ENCODE measurements at places on chromosomes 4 and X.

GRCh38 chr4:6694177-6694901, 661 bp downstream of the S100P start:
- no peak for DNase-seq

GRCh38 chr4:41024556-41025491, 189.5 kb downstream of the APBB2 start:
- DNase-seq, result no peak

- DNase-seq, result no peak
These were observed 472.0 kb downstream of the ARAP2 start for GRCh38 chr4:35772291-35772690.

DNA sequence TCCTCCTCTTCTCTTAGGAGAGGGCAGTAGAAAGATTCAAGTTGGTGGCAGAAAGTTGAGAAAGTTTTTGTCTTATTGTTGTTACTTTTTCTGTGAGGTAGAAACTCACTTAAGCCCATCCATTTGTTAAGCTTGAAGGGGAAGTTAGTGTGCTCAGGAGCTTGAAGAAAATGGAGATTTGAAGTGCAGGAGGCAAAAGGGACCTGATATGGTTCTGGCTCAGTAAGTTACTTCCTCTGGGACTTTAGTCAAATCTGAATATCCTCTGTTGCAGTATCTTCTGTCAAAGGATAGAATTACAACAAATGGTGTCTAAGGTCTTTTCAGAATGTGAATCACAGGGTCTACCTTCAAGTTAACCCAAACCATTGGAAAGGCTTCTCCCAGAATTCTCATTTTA, 46.2 kb downstream of the CXCL13 start:
- DNase-seq, result no peak

DNA sequence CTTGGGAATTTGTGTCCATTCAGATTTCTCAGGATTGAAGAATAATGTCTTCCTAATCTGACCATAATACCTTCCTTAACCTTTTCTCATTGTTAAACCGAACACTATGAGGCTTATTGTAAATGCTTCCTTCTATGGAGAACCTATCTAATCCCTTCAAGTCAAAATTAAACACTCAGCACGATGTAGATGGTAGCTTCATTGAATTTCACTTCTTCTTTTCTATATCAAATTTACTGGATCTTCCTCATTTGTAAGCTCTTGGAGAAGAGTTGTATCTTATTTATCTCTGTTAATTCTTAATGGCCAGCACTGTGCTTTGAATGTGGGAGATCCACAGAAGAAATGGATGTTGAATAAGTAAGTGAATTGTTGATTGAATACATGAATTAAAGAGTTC, 109.0 kb upstream of the RAPGEF2 start:
- DNase-seq, result no peak

- no peak for DNase-seq
These were observed 714.4 kb downstream of the GLUD2 start for GRCh38 chrX:121761845-121762244.

GRCh38 chr4:121712001-121712651, 15.3 kb upstream of the ANXA5 start:
- no peak for DNase-seq

DNA sequence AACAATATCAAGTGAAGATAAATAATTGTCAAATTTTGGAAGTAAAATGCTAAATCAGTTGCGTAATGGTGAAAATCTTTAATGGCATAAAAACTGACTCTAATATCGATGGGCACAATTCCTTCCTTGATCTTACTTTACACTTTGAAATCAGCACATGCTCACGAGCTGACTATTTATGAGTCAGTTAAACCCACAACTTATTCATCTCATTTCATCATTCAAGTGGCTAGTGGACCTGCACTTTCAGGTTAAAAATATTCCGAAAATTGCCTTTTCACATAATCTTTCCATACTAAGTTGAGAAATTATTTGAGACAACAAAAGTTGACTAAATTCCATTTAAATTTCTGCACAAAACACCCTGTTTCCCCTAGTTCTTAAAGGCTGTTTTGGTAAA, 582.1 kb upstream of the TENM3 start:
- DNase-seq, result no peak

DNA sequence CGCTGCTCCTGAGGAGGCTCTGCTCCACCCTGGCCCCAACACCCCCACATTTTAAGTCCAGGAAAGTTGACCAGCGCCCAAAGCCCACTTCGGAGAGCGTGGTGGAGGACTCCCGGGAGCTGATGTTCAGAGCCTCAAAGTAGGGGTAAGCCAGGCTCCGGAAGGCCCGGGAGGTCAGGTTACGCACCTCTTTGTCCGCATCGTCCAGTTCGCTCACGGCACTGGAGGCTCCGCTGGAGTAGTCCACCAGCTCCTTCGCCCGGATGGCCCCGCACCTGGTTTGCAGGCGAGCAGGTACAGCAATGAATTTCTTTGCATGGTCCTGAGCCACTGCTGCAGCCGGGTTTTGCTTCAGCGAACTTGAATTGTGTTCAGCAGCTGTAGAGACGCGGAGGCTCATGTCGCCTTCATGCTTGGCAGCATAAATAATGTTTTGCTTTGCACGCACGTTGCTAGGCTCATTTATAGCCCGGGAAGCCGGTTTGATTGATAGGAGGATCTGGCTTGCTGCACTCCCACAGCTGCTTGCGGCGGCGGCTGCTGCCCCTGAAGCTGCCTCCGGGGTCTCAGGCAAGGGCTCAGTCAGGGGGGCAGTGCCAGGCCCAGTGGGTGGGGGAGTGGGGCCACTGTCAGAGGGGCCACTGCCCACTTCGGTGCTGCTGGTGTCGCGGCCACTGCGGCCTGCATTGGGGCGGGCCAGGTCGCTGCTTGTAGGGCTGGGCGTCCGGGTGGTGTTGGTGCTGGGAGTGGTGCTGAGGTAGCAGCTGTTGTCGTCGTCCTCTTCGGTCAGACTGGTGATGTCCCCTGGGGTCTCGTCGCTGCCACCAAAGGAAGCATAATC, 4.8 kb downstream of the C4orf54 start:
- no peak for DNase-seq

DNA sequence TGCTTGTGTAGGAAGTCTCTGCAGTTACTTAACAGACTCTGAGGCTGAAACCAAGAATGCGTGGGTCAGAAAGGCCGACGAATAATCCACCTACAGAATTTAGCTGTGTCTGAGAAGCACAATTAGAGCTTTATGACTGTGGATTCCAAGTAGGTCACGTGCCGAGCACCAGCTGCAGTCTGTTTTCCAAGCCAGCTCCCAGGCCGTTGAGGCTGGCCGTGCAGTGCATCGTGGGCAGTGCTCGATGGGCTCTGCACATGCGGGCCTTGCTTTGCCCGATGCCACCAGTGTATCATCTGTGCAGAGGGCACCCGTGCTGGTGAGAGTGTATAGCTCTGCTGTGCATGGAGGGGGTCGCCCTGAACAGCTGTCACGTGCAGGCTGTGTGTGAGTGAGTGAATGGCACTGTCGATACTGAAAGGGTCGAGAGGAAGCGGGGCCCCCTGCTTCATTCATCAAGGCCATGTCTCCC, 67.5 kb upstream of the CLDN34 start:
- DNase-seq, result no peak

- DNase-seq, result no peak
These were observed 27.2 kb downstream of the PALLD start for GRCh38 chr4:168524006-168524405.

- DNase-seq, result no peak
These were observed 86.1 kb downstream of the HNRNPD start for GRCh38 chr4:82287720-82288119.

DNA sequence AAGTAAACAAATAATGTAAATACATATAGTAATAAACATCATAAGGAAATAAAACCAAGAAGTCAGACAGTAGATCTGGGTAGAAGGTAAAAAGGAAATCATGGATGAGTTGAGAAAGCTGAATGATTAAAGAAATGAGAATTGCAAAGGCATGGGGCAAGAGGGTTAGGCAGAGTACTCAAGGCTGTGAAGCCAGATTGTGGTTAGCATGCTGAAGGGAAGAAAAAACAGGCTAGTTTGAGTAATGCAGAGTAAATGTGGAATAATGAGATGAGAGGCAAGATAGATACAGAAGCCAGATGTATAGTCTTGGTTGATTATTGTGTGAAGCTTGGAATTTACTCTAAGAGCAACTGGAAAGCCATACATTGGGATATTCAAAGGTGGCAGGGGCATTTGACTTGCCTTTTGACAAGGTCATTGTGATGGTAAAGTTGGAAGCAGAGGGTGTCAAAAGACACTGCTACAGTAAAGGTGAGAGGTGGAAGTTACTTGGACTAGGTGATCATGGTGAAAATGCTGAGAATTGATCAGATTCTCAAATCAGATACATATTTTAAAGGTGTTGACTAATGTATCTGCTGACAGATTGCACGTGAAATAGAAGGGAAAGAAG, 307.0 kb downstream of the FSTL5 start:
- DNase-seq, result no peak

GRCh38 chr4:121737846-121738554, 27.0 kb downstream of the SMIM43 start:
- no peak for DNase-seq

- DNase-seq, result no peak
These were observed 38.6 kb downstream of the EGFL6 start for GRCh38 chrX:13607996-13608365.

- DNase-seq, result no peak
These were observed 1.5 kb upstream of the FATE1 start for GRCh38 chrX:151714362-151714761.

- no peak for DNase-seq
These were observed 366.0 kb upstream of the FGF13 start for GRCh38 chrX:139077281-139078250.

- DNase-seq, result no peak
These were observed 19.0 kb upstream of the GLUD2 start for GRCh38 chrX:121028419-121028818.

DNA sequence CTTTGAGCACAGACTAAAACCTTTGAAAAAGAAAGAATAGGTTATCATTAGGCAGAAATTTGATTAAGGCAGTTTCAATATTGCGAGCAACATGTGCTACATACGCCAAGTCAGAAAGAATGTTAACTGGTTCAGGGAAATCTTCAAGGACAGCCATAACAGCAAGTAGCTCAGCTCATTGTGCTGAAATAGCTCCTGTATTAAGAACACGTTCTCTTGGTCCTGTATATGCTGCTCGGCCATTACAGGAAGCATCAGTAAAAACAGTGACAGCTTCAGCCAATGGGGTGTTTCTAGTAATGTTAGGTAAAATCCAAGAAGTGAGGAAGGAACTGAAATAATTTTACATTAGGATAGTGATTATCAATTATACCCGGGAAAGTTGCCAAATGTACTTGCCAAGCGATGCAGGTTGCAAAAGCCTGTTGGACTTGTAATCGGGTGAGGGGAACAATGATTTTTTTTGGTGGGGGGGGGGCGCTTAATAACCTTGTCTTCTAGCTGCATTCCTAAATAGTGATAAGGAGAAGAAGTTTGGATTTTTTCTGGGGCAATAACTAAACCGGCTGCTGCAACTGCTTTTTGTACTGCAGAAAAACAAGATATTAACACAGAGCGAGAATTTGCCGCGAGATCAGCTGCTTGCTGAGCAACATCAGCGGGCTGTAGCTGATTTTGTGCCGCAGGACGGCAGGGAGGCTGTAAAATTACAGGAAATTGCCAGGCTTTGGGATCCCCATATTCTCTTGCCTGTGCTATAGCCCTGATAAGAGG, 49.4 kb upstream of the RASSF6 start:
- no peak for DNase-seq

DNA sequence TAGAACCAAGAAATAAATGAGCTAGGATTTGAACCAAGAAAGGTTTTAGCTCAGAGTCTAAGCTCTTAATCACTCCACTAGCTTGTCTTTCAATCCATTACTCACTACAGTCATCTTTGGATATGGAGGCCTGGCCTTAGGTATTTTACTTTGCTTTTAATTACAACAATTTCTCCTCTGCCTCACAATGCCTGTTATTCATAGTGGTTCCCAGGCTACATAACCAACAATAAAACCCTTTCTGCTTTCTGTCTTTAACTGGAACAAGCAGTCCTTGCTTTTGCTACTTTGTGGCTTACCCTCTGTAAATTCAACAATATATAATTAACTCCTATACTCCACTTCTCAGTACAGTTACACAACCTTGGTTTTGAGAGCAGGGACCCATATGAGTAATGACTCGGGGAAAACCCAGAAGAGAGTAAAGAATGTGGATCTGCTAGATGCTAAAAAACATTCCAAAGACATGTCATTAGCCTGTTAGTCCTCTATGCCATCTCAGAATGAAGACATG, 94.7 kb upstream of the NAP1L5 start:
- DNase-seq, result no peak

GRCh38 chrX:129641469-129641868, 13.3 kb downstream of the APLN start:
- no peak for DNase-seq

GRCh38 chrX:19882066-19882775, 5.2 kb downstream of the SH3KBP1 start:
- DNase-seq, result no peak
